ENCODE measurements at places on chromosomes 7 and 10. TPM values are rescaled to one million over a fixed set of nuclear protein-coding genes. Genes with fewer than 3 reads are reported as not detected.

The NEUROD6 gene
- polyA plus RNA-seq, result not detected

DNA sequence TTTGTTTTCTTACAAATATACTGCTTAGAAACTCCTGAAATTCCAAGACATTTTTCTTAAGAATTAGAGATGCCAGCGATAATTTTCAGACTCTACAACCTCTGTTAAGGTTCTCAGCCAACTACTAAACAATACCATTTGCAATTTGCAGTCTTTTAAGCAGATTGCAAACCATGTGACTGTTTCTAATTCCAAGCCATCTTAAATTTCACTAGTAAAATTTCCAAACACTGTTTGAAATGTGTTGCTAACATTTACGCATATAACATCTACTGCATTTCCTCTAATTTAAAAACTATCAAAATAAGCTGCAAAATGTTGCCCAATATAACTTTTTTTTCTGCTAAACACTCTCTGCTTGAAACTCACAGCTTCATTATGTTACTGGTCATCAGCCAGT is 56.0 kb upstream of the MACROH2A2 start:
- H3K27ac ChIP-seq, result no peak overlapping the region
- H3K36me3 ChIP-seq, result no peaks in the 10 kb centered on the region
- H3K4me3 ChIP-seq, result no peak overlapping the region

DNA sequence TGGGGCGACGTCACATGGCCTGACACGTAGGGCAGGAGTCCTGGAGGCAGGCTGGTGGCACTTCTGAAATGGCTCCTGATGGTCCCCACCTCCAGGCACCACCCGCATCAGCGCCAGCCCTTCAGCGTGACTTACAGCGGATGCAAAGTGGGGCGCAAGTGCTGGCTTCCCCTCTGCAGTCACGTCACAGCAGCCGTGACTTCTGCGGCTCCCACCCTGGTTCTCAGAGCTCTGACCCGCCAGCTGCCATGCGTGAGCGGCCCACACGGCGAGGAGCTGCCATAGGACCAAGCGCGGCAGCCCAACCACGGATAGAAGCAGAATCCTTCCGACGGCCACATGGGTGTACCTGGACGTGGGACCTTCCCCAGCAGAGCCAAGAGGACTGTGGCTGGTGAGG is 159.0 kb downstream of the ELFN1 start:
- no peak overlapping the region for H3K4me3 ChIP-seq
- H3K27me3 ChIP-seq, result no peaks in the 10 kb centered on the region
- no peaks in the 10 kb centered on the region for H3K4me1 ChIP-seq
- no peak overlapping the region for H3K27ac ChIP-seq

GRCh38 chr10:63119041-63119440 is 14.1 kb upstream of the NRBF2 start:
- no peak overlapping the region for H3K27ac ChIP-seq
- H3K4me3 ChIP-seq, result no peak overlapping the region
- no peaks in the 10 kb centered on the region for H3K36me3 ChIP-seq
- H3K4me1 ChIP-seq, result no peaks in the 10 kb centered on the region
- DNase-seq, result no peak

The MEPCE gene
- 14.9 TPM for polyA plus RNA-seq

DNA sequence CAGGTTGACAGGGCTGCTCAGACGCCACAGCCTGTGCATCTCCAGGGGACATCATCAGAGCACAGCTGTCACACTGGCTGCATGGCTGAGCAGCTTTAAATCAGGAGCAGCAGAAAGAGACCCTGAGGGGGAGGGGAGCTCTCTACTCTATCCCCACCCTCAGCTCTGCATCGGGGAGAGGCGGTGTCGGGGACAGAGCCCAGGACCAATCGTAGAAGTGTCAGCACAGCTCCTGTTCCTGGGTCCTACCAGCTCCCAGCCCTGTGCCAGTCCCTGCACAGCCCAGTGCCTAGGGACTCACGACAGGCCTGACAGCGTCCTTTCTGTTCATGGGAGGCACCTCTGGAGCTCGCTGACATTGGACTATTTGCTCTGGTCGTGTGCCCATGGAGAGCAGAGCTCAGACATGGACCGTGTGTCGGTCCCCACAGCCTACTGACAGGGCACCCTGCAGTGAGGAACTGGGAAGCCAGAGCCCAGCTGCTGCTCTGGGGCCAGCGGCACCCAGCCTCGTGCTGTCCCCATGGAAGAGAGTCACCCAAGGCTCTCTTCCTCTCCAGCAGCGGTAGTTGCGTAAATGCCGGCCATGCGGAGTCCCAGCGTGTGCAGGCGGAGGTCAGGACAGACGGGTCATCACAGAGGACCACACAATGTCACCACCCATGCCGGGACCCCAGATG is 20.4 kb upstream of the ANTXRL start:
- no peak overlapping the region for H3K4me3 ChIP-seq
- no peak for DNase-seq
- H3K36me3 ChIP-seq, result no peaks in the 10 kb centered on the region

The TMEM60 gene
- 34.6 TPM for polyA plus RNA-seq

DNA sequence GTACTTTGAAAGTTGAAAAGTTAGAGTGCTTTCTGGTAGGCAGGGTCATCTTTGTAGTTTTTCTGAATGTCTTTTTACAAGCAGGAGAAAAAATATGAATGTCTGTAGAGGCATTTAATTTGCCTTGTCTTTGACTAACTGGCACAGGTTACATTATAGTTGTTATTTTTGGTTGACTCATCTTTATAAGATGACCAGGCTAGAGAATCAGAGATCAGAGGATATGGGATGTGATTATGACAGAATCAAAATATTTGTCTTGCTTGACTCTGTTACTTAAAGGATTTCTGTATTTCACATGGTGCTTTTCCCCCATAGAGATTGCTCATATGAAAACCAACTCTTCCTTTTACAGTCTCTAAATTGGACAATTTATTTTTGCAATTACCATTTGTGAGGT is 2.4 kb downstream of the ZMYND11 start:
- H3K27me3 ChIP-seq, result no peaks in the 10 kb centered on the region
- no peaks in the 10 kb centered on the region for H3K4me1 ChIP-seq
- H3K36me3 ChIP-seq, result no peaks in the 10 kb centered on the region
- no peak overlapping the region for H3K27ac ChIP-seq

The ODAD2 gene
- polyA plus RNA-seq, result not detected

- DNase-seq, result no peak
- no peaks in the 10 kb centered on the region for H3K4me1 ChIP-seq
- H3K36me3 ChIP-seq, result no peaks in the 10 kb centered on the region
- H3K4me3 ChIP-seq, result no peak overlapping the region
- no peak overlapping the region for H3K27ac ChIP-seq
These were observed 483.0 kb upstream of the C7orf33 start for GRCh38 chr7:148107443-148108127.

The LIPN gene
- polyA plus RNA-seq, result not detected

The NRG3 gene
- not detected for polyA plus RNA-seq

The CRCP gene
- polyA plus RNA-seq, result 27.6 TPM

DNA sequence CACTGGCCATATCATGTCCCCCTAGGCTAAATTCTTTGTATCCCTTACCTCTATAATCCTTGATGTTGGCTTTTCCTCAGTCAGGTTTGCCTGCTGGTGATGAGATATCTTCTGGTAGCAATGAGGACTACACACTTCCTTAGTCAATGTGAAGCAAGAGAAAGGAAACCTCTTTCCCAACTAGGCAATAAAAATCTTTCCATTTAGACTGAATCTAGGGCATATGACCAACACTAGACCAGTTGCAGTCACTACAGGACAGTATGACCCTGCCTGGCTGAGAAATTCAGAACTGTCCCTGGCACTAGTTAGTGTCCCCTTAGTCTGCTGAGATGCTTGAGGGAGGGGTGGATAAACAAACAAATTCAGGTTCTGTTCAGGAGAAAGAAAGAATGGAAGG is 142.6 kb downstream of the RNLS start:
- no peaks in the 10 kb centered on the region for H3K27me3 ChIP-seq
- no peak overlapping the region for H3K27ac ChIP-seq
- no peaks in the 10 kb centered on the region for H3K36me3 ChIP-seq
- no peak overlapping the region for H3K4me3 ChIP-seq
- no peaks in the 10 kb centered on the region for H3K4me1 ChIP-seq

- H3K27me3 ChIP-seq, result no peaks in the 10 kb centered on the region
- no peaks in the 10 kb centered on the region for H3K4me1 ChIP-seq
- no peak overlapping the region for H3K27ac ChIP-seq
- H3K4me3 ChIP-seq, result no peak overlapping the region
- H3K36me3 ChIP-seq, result peaks cover 22% of the 10 kb centered on the region
- DNase-seq, result no peak
These were observed 27.1 kb downstream of the SHOC2 start for GRCh38 chr10:110946496-110946895.

The STK31 gene
- 0.06 TPM for polyA plus RNA-seq

DNA sequence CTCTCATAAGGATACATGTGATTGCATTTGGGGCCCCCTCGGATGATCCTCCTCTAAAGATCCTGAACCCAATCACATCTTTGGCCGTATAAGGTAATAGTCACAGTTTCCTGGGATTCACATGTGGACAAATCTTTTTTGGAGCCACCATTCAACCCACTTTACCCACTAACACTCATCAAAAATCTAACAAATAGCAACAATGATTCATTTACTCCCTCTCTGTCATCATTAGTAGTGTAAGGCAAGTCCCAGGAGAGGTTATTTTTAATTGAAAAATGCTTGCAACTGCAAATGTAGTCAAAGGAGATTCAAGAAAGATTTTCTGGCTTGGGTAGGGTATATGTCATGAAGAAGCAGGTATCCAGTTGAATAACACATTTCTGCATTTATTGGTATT is 9.9 kb upstream of the SMKR1 start:
- DNase-seq, result no peak
- H3K4me3 ChIP-seq, result no peak overlapping the region
- H3K4me1 ChIP-seq, result peaks cover 4% of the 10 kb centered on the region

- no peak for DNase-seq
- no peak overlapping the region for H3K4me3 ChIP-seq
- peaks cover 16% of the 10 kb centered on the region for H3K4me1 ChIP-seq
- H3K27ac ChIP-seq, result no peak overlapping the region
These were observed 30.4 kb downstream of the GET4 start for GRCh38 chr7:906776-907157.

DNA sequence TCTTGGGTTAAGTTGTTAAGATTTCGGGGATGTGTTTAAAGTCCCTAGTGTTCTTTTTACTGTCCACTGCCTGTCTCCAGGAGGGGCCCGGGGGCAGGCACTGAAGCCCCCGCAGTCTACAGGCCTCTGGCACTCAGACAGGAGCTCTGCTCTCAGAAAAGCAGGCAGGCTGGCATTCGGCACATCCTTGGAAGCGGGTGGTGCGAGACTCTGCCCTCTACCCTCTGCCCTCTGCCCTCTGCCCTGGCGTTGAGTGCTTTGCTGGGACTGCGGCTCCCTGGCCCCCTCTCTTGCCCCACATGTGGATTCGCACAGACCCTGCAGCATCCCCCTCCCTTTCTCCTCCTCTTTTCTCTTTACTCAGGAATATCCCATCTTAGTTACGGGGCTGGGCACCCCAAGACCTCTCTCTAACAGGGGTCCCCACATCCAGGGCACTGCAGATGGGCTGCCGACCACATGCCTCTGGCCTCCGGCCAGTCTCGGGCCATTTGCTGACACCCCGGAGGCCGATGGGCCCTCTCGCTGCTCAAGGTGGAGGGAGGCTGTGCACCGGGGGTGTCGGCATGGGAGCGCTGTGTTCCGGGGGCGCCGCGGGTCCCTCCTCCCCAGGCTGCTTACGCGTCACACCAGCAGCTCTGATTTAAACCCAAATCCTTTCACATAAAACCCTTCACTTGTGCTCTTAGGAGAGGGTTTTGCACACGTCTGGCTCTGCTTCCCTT is 479.9 kb downstream of the DNAJB6 start:
- H3K4me3 ChIP-seq, result no peak overlapping the region
- DNase-seq, result no peak
- H3K4me1 ChIP-seq, result no peaks in the 10 kb centered on the region
- H3K27me3 ChIP-seq, result no peaks in the 10 kb centered on the region
- H3K27ac ChIP-seq, result no peak overlapping the region

DNA sequence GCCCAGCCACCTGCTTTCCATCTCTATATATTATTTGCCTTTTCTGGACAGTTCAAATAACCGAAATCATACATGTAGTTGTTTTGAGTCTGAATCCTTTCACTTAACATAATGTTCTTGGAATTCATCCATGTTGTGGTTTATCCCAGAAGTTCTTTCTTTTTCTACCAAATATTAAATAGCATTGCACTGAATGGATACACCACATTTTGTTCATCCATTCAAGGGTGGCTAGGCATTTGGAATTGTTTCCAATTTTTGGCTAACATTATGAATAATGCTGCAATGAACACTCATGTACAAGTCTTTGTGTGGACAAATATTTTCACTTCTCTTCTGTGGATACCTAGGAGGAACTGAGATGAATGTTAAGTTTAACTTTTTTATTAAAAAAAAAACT is 18.0 kb downstream of the DNAJC1 start:
- H3K27ac ChIP-seq, result no peak overlapping the region
- H3K27me3 ChIP-seq, result no peaks in the 10 kb centered on the region
- H3K4me1 ChIP-seq, result no peaks in the 10 kb centered on the region
- DNase-seq, result no peak

GRCh38 chr7:38360776-38361175 is 87.3 kb upstream of the TARP start:
- peaks cover 7% of the 10 kb centered on the region for H3K4me1 ChIP-seq
- DNase-seq, result no peak
- no peaks in the 10 kb centered on the region for H3K36me3 ChIP-seq
- no peak overlapping the region for H3K4me3 ChIP-seq
- H3K27me3 ChIP-seq, result no peaks in the 10 kb centered on the region
- no peak overlapping the region for H3K27ac ChIP-seq
